Tongue (tissue), 3 donors: ENCODE measurements at places on chromosomes 2 and 18.
A peak's percentile ranks its signal among the peaks of the same experiment; 100 is the strongest.

GRCh38 chr2:10433947-10434885, 13.9 kb downstream of the ODC1 start:
- peak; percentile 64 for DNase-seq

DNA sequence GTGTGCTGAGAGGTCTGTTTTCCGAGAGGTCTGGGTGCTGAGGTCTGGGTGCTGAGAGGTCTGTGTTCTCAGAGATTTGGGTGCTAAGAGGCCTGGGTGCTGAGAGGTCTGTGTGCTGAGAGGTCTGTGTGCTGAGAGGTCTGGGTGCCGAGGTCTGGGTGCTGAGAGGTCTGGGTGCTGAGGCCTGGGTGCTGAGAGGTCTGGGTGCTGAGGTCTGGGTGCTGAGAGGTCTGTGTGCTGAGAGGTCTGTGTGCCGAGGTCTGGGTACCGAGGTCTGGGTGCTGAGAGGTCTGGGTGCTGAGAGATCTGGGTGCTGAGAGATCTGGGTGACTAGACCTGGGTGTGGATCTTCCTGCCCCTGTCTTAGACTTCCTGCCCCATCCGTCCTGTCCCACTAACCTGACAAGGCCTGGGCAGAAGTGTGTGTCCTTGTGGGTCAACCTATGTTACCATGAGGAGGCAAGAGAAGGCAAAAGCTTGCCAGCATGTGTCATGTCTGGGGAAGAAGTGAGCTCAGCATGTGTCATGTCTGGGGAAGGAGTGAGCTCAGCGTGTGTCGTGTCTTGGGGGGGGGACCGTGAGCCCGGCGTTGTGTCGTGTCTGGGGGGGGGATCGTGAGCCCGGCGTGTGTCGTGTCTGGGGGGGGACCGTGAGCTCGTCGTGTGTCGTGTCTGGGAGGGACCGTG, 69.3 kb downstream of the KCNG2 start:
- DNase-seq = no peak

- no peak for DNase-seq
Observed at GRCh38 chr2:44107974-44108373, 60.7 kb upstream of the PPM1B start.

GRCh38 chr2:62705859-62706720, 577 bp downstream of the EHBP1 start:
- peak; percentile 77 for DNase-seq

GRCh38 chr2:99928470-99929053, 213.8 kb downstream of the AFF3 start:
- DNase-seq = no peak

- DNase-seq = no peak
Observed at GRCh38 chr2:151728804-151729414, 5.4 kb downstream of the NEB start.
